Activated CD8-positive, alpha-beta T cell treated with anti-CD3 and anti-CD28 coated beads, Interleukin-2, amount 10 ng/mL, durations not matched to agents 7 days and 5 days (primary cell): ENCODE measurements at places on chromosomes 3 and 15. TPM values are rescaled to one million over a fixed set of nuclear protein-coding genes. Genes with fewer than 3 reads are reported as not detected.

Gene ISLR
- not detected for total RNA-seq

Gene EFCC1
- 0.21 TPM for total RNA-seq

Gene CLDN11
- not detected for total RNA-seq

Gene CHRNA7
- total RNA-seq: 0.24 TPM

Gene ITIH1
- not detected for total RNA-seq

Gene CCR3
- total RNA-seq: 0.37 TPM

Gene EHHADH
- 4.9 TPM for total RNA-seq

Gene TF
- total RNA-seq: 0.05 TPM

Gene EXD1
- total RNA-seq: not detected

Gene GOLGA8H
- total RNA-seq: 0.24 TPM

Gene MYEF2
- 25.4 TPM for total RNA-seq

Gene XXYLT1
- 13.3 TPM for total RNA-seq

Gene KNG1
- not detected for total RNA-seq

Gene SLC2A2
- total RNA-seq: not detected

Gene SLC24A5
- total RNA-seq: not detected

Gene SNTN
- not detected for total RNA-seq

Gene ZPLD1
- total RNA-seq: not detected
